ENCODE measurements at places on chromosomes 7 and 10. TPM values are rescaled to one million over a fixed set of nuclear protein-coding genes. Genes with fewer than 3 reads are reported as not detected.

DNA sequence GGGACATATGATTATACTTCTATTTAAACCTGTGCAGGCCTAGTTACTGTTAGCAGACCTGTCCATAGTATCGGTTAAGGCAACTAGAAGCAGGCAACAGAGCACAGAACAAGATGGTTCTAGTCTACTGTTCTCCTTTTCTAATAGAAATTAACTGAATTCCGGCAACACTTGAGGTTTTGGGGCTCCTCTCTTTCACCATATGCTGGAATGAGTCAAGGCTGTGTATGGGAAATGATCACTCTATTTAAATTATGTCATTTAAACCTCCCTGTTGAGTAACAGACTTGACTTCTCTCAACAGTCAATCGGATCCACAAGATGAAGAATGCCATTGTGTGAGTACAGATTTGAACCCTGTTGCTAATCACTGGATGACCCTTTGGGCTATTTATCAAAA, 6.2 kb upstream of the OTUD1 start:
- no peak for ATAC-seq

DNA sequence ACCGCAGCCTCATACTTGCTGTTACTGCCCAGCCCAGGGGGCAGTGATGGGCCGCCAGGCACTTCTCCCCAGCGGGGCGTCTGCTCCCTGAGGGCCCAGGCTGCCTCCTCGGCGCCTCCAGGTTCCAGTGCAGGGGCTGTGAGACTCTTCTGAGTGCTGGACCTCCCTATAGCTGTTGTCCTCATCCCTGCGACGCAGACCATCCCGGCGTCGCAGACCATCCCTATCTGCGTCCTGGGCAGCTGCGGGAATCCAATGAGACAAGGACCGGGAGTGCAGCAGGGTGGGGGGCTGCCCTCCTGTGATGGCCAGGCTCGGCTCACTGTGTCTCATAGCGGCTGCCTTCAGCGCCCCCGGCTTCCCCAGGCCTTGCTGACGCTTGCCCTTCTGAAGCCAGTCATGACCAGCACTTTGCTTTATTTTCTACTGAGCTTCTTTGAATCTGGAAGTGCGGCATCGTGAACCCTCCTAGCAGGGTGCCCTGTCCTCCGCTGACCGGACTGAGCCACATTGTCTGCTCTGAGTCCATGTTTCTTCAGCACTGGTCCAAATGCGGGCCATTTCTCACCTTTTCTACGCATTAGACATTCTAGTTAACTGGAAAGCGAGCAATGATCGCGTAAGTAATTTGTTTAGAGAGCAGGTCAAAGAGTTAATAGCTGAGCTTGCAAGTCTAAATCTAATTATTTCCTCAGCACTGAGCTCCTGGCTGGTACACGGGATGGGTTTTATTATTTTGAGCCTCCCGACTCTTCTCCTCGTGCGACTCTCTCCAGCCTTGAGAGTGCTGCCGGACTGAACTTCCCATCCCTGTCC, 339.5 kb downstream of the WDR37 start:
- ATAC-seq: no peak

DNA sequence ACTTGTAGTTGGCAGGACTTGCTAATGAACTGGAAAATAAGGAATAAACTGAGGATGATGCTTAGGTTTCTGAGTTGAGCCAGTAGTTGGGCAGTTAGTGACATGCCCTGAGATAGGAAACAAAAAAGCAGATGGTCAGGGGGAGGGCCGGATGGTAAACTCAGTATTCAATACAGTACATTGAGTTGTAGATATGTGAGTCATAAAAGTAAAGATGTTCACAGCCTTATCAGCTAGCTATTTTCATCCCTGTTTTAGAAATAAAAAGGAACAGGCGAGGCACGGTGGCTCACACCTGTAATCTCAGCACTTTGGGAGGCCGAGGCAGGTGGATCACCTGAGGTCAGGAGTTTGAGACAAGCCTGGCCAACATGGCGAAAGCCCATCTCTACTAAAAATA, 22.2 kb upstream of the NRBF2 start:
- no peak for ATAC-seq

BLNK gene
- total RNA-seq: 0.18 TPM

DNA sequence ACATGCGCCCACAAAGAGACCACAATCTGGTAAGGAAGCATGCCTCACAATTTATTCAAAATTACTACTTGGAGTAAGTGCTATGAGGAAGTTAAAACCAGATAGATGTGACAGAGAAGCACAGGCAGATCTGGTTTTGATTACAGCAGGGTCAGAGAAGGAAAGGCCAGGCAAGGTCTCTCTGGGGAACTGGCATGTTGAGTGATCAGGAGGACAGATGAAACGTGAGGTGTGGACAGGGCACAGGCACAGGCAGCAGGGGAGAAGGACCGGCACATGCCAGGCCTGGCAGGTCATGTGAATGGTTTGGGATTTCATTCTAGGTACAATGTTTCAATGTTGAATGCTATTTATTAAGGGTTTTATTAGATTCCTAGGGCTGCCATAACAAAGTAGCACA, 51.6 kb downstream of the GPAM start:
- no peak for ATAC-seq

DNA sequence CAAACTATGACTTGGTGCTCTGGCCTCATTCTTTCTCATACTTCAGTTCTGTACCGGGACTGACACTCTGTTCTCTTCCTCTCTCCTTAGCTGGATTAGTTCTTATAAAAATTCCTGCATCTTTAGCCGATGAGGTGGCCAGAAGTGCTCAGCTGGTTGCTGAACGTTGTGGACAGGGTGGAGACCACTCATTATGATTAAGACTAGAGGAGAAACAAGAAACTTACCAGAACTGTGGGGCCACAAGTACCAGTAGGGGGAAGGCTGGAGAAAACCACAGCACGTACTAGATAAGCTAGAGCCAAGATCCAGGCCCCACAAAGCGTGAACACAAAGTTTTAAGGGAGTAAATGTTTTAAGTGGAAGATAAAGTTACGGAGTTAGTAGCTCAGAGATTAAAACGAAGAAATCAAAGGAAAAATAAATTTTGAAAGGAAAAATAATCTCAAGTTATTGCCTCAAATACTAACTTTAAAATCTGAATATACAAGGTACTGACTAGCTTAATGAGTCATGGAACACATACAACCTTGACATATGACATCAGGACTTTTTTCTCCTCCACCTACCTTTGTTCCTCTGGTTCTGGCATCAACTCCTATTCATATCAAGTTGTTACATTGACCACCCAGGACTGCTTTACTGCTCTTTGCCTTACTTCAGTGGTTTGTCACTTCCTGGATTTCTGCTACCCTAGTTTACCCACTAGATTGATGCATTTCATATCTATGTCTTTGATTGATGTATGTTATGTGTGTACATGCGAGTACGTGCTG, 469.0 kb downstream of the TFEC start:
- ATAC-seq: peak; percentile 95

DNA sequence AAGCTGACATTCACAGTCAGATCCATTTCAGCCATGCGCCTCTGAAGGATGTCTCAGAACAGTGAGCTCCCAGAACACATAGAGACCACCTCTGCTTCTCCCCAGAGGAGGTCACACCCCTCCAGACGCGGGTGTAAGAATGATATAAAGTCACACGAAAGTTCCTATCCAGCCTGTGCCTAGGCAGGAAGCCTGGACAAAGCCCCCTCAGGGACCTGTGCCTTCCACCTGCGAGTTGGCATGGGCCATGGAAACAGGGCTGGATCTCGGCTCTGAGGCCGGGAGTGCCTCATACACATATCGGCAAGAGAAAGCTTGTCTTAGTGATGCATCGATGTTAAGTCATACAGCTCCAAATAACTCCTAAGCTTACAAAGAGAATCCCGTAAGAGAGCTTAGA, 5.0 kb downstream of the VIPR2 start:
- ATAC-seq: no peak

Data from motor neuron (in vitro differentiated cells).